ENCODE measurements at places on chromosomes 5 and 9.
A peak's percentile ranks its signal among the peaks of the same experiment; 100 is the strongest.

GRCh38 chr5:172768098-172768572 is 2.9 kb downstream of the DUSP1 start:
- no peak for DNase-seq

DNA sequence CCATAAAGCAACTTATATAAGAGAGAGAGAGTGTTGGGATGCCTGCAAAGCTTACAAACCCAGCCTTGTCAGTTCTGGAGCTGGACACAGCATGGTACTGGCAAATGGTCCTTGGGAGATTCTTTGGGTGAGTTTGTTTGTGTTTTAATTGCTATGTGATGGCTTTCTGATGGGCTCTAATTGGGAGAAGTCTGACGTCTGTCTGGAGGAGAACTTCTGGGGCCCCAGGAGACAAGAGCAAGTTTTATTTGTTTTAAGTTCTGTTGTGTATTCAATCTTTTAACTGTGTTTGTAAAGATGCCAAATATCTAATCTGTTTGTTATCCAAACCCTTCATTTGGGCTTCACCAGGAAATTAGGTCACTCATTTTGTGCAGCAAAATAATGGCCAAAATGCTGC is 50.3 kb upstream of the AFAP1L1 start:
- no peak for DNase-seq

DNA sequence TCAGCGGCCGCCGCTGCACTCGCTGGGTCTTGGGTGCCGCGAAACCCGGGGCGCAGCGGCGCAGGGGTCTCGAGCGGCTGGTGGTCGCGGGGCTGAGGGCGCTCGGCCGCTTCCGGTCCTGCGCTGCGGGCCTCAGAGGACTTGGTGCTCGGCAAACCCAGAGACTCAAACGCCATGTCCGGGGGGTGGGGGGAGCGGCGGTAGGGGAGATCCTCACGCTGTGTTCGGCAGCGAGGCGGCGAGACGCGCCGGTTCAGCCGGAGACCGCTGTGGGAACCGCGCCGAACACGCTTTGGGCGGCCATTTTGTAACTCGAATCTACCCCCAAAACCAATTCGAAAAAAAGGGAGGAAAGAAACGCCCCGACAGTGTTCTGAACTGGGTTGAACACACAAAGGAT is 317.5 kb upstream of the CDH18 start:
- no peak for DNase-seq

- DNase-seq, result no peak
These were observed 5.6 kb downstream of the FAM221B start for GRCh38 chr9:35822926-35823325.

DNA sequence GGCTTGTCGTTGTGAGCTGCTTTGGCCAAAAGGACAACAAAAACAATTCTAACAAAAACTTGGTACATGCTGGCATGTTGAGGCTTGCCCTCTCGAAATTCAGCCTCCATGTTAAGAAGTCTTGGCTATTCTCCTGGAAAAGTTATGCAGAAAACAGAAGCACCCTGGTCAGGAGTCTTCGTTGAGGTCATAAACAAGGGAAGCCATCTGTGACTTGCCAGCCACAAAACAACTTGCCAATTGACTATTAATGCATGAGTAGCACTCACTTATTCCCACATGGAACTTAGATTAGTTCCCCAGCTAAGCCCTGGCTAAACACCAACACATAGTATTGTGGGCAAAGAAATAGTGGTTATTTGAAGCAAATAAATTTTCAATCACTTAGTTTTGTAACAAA is 521.0 kb upstream of the CHD1 start:
- DNase-seq, result no peak

DNA sequence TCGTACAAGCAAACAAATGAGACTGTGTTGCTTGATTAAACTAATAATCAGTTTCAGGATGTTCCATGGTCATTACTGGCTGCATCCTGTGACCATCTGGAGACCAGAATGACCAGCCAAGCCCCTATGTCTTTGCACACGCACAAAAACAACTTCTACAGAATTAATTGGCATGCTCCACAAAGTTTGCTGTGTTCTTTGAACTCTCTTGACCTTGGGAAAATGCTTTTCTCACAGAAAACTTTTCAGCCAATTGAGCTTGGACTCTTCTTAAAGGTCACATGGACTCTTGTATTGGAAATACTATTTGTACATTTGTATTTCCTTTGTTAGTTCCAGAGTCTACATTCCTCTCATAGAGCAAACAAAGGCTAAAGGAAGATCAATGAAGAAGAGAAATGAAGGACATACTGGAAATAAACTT is 147.8 kb downstream of the ARRDC3 start:
- no peak for DNase-seq

- no peak for DNase-seq
These were observed 3.0 kb upstream of the PHYKPL start for GRCh38 chr5:178235588-178235974.

DNA sequence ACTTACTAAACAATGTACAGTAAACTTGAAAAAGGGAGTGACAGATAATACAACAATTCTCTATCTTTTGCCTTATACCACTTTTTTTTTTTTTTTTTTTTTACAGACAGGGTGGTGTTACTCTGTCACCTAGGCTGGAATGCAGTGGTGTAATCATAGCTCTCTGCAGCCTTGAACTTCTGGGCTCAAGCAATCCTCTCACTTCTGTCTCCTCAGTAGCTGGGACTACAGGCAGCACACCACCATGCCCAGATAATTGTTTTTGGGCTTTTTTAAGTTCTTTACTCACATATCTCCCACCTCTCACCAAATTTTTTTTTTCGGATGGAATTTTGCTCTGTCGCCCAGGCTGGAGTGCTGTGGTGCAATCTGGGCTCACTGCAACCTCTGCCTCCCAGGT is 171.9 kb upstream of the SLC12A2 start:
- DNase-seq, result no peak

GRCh38 chr5:149170299-149170698 is 29.0 kb downstream of the ABLIM3 start:
- DNase-seq, result no peak

DNA sequence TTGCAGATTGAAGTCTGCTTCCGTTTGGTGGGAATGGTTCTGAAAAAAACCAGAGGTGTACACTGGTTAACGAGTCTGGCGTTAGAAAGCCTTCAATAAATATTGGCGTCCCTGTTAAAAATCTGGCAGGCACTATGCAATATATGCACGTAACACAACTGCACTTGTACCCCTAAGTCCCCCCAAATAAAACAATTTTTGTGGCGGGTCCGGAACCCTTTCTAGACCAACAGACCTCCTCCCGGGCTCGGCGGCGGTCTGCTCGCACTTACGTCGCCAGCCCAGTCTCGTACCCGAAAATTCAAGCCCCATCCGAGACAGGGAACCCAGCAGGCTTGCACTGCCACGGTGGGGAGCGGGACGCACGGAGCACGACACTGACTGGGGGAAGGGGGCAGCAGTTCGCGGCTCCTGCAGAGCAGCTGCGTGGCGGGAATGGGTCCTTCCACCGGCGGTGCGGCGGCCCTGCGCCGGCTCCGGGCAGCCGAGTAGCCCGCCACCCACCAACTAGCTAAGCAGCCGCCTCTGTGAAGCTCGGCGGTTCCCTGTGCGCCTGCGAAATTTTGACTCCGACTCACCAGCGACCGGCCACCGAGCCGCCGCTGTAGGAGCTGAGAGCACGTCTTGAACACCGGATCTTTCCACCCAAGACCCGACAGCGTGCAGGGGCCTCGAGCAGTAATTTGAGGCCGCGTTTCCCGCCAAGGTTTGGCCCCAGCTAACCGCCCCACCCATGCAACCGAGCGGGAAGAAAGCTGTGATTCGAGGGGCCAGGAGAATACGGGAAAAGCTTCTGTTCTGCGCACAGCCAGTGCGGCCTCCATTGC is 3.9 kb downstream of the MCIDAS start:
- DNase-seq, result no peak

DNA sequence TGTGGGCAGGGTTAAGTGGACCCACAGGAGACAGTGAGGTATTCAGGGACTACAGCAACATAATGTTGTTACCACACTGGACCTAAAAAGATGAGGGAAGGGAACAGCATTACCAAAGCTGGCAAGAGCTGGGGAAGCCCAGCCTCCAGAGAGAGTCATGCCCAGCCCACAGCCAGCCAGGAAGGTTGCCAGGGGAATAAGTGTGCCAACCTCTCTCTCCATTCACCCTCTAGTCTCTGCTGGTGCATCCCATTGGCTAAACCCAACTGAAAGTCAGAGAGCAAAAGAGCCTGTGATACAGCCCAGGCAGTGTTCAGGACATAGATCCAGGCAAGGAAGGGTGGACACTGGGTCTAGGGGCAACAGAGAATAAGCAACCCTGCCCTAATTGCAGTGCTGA is 35.8 kb upstream of the AFAP1L1 start:
- no peak for DNase-seq

DNA sequence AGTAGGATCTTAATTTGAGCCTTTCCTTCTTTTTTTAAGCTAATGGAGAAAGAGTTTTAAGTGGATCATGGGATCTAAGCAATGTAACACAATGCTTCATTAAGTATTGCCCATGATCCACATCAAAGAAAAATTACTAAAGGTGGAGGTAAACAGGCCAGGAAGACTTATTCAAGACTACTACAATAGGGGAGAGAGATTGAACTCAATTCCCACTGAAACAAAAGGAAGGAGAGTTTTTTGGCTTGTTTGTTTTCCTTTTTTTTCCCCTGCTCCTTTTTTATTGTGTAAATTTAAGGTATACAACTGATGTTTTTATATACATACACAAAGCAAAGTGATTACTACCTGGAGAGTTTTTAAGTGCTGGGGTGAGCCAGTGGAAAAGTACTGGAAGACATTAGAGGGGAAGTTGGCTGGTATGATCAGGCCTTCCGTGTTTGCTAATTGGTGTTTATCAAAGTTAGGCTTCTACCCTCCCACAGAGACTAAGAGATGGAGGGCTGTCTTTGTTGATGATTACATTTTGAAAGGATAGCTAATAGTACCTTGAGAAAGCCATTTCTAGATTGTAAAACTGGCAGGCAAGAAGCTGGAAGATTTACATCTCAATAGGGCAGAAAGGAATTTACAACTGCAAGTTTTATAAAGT is 262.7 kb downstream of the CHSY3 start:
- no peak for DNase-seq

GRCh38 chr5:171806976-171807747 is 21.5 kb downstream of the SMIM23 start:
- no peak for DNase-seq

DNA sequence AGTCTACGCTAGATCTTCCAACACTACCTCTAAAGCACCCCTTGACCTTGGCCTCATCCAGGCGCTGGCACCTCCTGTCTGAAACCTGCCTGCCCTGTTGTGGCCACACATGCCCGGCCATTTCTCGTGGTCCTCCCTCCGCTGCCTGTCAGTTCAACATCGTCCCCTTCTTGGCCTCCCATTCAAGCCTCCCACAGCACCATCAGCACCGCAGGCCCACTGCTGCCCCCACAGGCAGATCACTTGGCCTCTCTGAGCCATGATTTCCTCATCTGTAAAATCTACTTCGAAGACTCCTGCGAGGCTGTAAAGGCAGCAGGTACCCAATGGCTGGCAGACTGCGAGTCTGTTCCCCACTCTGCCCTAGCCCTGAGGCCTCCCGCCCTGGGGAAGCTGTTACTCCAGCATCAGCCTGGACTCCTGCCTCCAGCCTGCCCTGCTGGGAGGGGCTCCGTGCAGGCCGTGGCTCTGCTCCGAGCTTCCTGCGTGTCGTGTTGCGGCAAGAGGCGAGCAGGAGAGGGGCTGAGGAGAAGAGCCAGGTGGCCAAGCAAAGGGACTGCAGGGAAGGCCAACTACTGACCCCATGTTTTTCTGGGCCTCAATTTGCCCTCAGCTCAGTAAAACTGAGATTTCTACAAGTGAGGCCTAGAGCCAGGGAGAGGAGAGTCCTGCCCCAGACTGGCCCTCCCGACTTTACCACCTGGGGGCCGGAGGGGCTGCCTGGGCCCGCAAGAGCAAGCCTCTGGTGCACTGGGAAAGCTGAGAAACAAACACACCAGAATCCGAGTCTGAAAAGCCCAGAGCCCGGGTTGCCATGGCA is 70.5 kb upstream of the LRRTM2 start:
- DNase-seq, result no peak

DNA sequence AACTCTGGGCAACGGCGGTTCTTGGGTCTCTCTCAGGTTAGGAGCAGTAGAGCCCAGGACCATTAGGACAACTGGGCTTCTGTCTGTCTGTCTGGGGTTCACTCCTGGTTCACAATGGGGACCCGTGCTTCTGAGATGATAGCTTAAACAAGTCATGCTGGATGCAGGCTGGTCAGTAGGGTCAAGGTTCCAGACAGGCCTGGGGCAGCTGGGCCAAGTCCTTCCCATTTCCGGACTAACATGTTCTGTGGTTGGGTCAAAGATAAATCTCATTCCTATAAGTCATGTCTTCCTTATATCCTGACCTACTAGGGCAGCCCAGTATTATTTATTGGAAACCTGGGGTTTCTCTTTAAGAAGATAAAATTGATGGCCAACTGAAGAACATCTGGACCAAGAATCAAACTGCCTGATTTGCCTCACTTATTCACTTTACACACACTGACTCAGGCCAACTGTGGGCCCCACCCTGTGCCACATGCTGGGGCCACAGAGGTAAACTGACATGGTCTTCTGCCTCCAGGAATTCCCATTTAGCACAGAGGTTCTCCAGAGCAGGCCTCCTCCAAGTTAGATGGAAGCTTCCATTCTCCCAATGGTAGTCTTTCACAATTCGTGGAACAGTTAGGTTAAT is 8.3 kb downstream of the HDHD3 start:
- DNase-seq, result no peak

GRCh38 chr5:174680901-174681565 is 43.3 kb upstream of the MSX2 start:
- no peak for DNase-seq

GRCh38 chr5:42483472-42484154 is 60.4 kb downstream of the GHR start:
- DNase-seq, result no peak

GRCh38 chr5:135218790-135219568 is 180.1 kb downstream of the MACROH2A1 start:
- no peak for DNase-seq

DNA sequence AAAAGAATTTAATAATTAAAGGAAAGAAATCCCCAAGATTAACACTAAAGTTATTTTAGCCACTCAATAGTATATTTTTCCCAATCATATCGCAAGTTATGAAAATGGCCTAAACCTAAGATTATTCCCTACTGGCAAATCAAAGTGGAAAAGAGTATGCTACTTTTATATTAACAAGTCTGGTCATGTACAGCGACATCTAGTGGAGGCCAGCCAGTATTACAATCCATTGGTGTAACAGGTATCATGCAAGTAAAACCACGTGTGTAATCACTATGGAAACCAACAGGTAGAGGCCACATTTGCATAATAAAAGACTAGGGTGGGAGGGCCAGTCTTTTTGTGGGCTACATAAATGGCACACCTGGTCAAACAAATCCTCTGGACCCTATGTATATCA is 976.4 kb upstream of the CDH9 start:
- peak; percentile 3 for DNase-seq

DNA sequence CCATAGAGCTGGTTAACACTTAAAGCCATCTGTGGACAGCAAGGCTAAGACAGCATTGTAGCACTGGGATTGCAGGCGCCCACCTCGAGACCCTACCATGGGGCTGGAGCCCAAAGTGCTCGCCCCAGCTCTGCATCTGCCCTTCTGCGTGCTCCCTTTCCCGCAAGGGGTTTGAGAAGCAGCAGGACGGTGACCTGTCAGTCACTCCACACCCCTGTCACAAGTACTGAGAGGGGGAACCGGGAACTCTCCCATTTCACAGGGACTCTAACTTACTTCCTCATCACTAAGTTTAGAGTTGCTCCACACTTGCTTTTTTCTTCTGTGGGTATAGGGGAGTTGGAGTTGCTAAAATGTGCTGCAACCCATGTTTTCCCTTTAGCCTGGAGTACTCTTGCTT is 273.2 kb downstream of the SMARCA2 start:
- no peak for DNase-seq

GRCh38 chr9:84708400-84708799 is 38.9 kb downstream of the NTRK2 start:
- DNase-seq, result no peak
